ENCODE measurements at places on chromosomes 3 and 15.

DNA sequence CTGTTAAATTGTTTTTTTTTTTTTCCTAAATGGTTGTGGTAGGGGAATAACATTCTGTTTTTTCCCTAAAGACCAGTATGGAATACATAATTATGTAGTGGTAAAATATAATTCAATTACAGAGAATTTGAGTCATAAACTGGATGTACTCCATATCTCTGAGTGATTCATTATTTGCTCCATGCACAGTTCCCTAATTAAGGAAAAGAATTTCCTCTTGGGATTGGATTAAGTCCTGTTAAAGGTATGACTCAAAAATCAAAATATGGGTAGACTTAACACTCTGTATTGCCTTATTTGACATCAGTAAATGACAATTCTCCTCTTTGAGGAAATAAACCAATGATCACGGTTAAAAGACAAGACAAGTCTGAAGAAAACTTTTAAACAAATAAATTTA is 78.0 kb upstream of the KCNH8 start:
- H3K27ac ChIP-seq = no peak overlapping the region
- no peak overlapping the region for H3K4me3 ChIP-seq
- DNase-seq = no peak
- H3K27me3 ChIP-seq = peaks cover 3% of the 10 kb centered on the region
- H3K36me3 ChIP-seq = no peaks in the 10 kb centered on the region

DNA sequence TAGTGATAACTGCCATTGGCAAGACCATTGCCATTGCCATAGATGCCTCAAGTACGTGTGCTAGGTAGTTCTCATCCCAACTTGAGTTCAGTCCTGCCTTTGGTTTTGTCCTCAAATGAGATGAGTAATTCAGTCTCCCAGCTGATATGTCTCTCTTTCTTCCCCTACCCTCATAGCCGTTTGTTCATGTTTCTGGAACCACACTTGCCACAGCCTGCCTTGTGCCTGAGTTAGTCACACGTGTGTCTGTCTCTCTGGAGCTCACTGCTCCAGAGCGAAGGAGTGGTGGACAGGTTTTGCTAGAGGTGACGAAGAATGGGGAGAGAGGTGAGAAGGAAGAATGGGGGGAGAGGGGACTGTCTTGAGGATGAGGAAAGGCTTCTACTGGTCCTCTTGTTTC is 88.0 kb upstream of the IGF1R start:
- no peak overlapping the region for H3K27ac ChIP-seq
- H3K36me3 ChIP-seq = no peaks in the 10 kb centered on the region
- peaks cover 9% of the 10 kb centered on the region for H3K4me1 ChIP-seq
- H3K27me3 ChIP-seq = no peaks in the 10 kb centered on the region
- no peak overlapping the region for H3K4me3 ChIP-seq
- no peak for DNase-seq

DNA sequence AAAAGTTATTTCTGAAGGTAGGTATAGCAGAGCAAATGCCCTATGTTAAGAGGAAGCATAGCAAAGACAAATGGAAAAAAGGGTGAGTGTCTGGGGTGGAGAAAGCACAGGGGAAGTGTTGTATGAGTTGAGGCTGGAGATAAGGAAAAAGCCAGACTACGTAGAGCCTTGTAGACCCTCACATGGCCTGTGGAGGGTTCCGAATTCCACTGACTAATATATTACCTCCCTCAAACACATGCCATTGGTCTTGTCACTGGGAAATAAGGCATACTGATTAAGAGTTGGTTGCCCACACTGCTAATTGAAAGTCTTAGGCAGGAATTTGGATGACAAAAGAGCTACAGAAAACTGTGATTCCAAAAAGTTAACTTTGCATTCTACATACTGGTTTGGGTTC is 65.2 kb downstream of the TRAT1 start:
- H3K36me3 ChIP-seq = no peaks in the 10 kb centered on the region
- H3K4me3 ChIP-seq = no peak overlapping the region
- H3K27me3 ChIP-seq = no peaks in the 10 kb centered on the region

DNA sequence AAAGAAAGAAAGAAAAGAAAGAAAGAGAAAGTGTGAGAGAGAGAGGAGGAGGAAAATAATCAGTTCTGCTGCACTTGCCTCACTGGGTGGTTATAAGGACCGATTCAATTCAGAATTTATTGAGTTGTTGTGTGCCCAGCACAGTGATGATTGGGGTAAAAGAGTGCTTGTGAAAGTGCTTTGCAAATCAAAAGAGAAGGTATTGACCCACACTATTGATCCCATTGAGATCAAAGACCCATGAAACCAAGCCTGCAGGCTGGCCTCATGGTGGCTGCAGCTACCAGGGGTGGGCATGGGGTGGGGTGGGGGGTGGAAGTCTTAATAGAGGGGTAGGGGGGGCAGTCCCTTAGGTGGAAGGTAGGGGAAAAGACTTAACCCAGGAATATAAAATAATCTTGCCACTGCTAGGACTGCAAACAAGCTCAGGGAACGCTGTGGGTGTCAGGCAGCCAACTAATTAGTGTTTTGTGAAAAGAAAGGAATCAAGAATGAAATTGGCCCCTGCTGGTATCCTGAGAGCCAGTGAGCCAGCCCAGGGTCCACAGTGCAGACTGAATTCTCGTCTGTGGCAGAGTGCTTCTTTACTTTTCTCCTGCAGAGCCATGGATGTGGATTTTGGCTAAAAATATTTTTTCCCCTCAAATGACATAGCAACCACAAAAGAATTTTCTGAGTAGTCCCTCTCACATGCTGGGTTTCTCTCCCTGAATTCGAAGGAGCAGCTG is 34.2 kb downstream of the CLEC3B start:
- H3K4me1 ChIP-seq = peaks cover 33% of the 10 kb centered on the region
- no peak overlapping the region for H3K4me3 ChIP-seq
- H3K36me3 ChIP-seq = no peaks in the 10 kb centered on the region
- no peaks in the 10 kb centered on the region for H3K27me3 ChIP-seq

GRCh38 chr15:89836267-89837133 is 21.8 kb upstream of the ANPEP start:
- H3K36me3 ChIP-seq = peaks cover 16% of the 10 kb centered on the region
- peaks cover 2% of the 10 kb centered on the region for H3K4me1 ChIP-seq
- no peak for DNase-seq
- H3K4me3 ChIP-seq = no peak overlapping the region

DNA sequence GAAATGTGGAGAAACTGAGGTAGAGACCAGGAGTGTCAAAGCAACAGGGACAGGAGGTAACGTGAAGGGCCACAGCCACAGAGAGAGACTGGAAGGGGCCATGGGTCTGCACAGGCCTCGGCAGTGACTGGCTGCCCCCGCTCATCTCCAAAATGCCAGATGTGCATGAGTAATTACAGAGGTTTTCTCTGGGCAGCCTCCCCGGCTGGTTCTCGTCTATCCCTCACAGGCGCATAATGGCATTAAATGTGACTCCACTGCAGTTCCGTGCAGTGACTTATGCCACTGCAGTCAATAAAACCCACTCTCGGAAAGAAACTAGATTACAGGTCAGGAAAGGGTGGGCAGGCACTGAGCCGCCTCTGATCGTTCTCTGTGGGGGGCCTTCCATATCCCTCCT is 74.7 kb downstream of the WDR76 start:
- no peak overlapping the region for H3K27ac ChIP-seq
- no peak overlapping the region for H3K4me3 ChIP-seq
- H3K27me3 ChIP-seq = no peaks in the 10 kb centered on the region
- no peak for DNase-seq
- peaks cover 3% of the 10 kb centered on the region for H3K4me1 ChIP-seq
- H3K36me3 ChIP-seq = peaks cover 2% of the 10 kb centered on the region

- H3K27me3 ChIP-seq = peaks cover 13% of the 10 kb centered on the region
- DNase-seq = no peak
- H3K27ac ChIP-seq = peak overlapping the region; percentile 33
These were observed 28.2 kb downstream of the CLEC3B start for GRCh38 chr3:45054196-45054857.

- H3K36me3 ChIP-seq = no peaks in the 10 kb centered on the region
- no peaks in the 10 kb centered on the region for H3K27me3 ChIP-seq
- H3K27ac ChIP-seq = no peak overlapping the region
- H3K4me3 ChIP-seq = no peak overlapping the region
These were observed 299.8 kb upstream of the SOX14 start for GRCh38 chr3:137464341-137464740.

GRCh38 chr3:12336099-12336498 is 47.2 kb downstream of the PPARG start:
- DNase-seq = peak; percentile 51
- H3K4me3 ChIP-seq = peak overlapping the region; percentile 65
- peak overlapping the region; percentile 60 for H3K27ac ChIP-seq
- H3K4me1 ChIP-seq = peaks cover 20% of the 10 kb centered on the region
- no peaks in the 10 kb centered on the region for H3K27me3 ChIP-seq

DNA sequence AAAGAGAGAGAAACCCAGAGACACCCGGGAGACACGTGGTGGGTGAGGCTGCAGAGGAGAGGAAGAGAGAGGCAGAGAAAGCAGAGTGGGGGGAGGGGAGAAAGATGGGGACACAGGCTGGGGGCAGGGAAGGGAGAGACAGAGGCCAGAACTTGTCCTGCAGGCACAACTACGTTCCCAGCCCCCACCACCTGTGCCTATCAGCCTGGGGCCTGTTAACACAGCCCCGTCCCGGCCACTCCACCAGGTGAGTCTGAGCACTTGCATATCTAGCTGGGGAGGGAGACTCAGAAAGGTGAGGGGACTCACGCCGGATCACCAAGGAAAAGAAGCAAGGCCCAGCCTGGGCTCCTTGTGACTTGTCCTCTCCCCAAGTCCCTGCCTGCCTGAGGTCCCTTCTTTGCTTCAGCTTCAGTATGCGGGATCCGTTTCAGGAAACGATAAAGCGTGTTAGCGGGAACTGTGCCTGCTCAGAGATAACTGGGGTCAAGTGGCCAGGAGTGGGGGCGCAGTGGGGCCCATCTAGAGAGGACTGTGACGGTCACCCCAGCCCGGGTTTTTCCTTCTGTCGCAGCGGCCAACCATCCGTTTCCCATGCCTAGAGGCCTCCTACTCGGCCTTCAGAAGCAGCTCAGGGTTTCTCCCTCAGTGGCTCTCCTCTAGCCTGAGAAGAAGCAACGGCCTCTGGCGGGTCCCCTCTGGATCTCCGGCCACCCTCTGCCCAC is 10.3 kb downstream of the LINGO1 start:
- no peaks in the 10 kb centered on the region for H3K4me1 ChIP-seq
- H3K27ac ChIP-seq = no peak overlapping the region
- H3K36me3 ChIP-seq = no peaks in the 10 kb centered on the region
- no peak for DNase-seq
- H3K27me3 ChIP-seq = no peaks in the 10 kb centered on the region
- no peak overlapping the region for H3K4me3 ChIP-seq

DNA sequence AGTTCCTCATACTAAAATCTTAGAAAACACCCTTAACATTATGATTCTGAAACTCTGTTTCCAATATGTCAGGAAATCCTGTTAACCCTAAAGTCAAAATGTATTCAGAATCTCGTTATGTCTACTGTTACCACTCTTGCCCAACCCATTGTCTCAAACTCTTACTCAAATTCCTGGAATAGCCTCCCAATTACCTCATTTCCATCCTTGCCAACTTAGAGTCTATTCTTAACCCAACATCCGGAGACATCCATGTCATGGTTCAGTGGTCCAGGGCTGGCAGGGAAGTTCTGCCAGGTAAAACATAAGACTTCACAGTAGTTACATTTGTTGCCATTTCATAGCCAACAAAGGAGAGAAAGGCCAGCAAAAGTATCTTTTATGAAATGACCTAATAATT is 593.9 kb downstream of the PYDC2 start:
- no peaks in the 10 kb centered on the region for H3K27me3 ChIP-seq
- no peak overlapping the region for H3K4me3 ChIP-seq
- H3K27ac ChIP-seq = no peak overlapping the region
- no peaks in the 10 kb centered on the region for H3K36me3 ChIP-seq
- H3K4me1 ChIP-seq = no peaks in the 10 kb centered on the region

DNA sequence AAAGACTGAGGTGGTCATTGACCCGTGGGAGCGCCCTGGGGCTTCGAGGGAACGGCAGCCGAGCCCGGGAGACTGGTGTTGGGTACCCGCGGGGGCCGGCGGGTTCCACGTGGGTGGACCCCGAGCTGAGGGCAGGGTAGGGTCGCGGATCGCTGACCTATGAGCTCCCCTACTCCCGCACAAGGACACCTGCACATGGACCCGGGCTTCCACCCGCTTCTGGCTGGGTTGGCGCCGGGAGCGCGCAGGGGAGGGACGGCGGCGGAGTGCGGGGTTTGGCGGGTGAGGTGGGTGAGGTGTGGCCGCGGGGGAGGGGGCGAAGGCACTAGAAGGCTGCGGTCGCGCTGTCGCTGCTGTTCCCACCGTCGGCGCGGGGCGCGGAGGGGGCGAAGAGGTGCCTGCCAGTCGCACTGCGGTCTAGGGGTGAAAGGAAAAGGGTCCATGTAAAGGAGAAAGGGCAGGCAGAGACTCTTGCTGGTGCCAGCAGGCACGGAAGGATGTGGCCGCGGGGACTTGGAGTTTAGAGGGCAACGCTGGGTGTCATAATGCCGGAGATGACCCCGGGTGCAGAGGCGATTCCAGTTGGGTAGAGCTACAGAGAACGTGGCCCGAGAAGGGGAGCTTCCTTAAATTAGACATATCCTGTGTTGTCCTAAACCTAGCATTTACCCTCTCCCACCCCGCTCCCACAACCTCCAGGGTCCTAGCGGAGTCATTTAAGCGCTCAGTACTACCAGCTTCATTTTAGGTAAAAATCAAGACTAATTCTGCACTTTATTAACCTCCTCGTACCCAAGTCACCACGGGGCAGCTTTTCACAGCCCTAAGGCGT is 245.9 kb upstream of the TOPAZ1 start:
- H3K27me3 ChIP-seq = peaks cover 83% of the 10 kb centered on the region
- peaks cover 2% of the 10 kb centered on the region for H3K36me3 ChIP-seq
- DNase-seq = no peak
- H3K4me1 ChIP-seq = peaks cover 28% of the 10 kb centered on the region
- peak overlapping the region; percentile 62 for H3K4me3 ChIP-seq

DNA sequence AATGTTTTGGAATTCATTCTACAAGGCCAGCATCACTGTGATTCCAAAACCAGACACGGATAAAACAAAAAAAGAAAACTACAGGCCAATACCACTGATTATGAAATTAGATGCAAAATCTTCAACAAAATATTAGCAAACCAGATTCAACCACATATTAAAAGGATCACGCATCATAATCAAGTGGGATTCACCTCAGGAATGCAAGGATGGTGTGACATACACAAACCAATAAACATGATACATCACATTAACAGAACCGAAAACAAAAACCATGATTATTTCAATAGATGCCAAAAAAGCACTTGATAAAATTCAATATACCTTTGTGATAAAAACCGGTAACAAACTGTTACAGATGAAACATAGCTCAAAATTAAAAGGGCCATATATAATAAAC is 48.9 kb downstream of the DLG1 start:
- H3K36me3 ChIP-seq = peaks cover 68% of the 10 kb centered on the region
- H3K4me3 ChIP-seq = no peak overlapping the region
- no peak for DNase-seq

- DNase-seq = no peak
- H3K36me3 ChIP-seq = peaks cover 69% of the 10 kb centered on the region
- H3K27ac ChIP-seq = no peak overlapping the region
- peaks cover 4% of the 10 kb centered on the region for H3K4me1 ChIP-seq
These were observed 60.1 kb downstream of the SGO1 start for GRCh38 chr3:20125897-20126296.

DNA sequence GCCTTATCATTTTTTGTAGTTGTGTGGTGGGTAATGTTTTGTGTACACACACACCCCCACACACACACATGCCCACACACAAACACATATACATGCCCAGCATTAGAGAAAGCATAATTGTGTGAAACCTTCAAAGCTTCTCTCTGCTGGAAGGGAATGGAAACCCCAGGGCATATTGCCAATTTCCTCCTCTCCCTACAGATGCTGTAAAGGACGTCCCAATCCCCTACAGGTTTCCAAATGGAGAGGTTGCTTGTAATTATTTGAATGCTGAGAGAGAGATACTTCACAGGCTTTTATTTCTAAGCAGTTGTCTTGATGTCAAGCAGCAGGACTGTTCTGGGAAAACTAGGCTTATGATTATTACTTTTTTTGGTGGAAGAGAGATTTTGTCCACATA is 23.0 kb upstream of the CCK start:
- H3K4me3 ChIP-seq = no peak overlapping the region
- H3K27me3 ChIP-seq = no peaks in the 10 kb centered on the region
- DNase-seq = no peak

Data from T-helper 2 cell treated with Interferon-gamma antibody and Interleukin-4, amounts not matched to agents 5 μg/mL and 100 μg/mL, for 36 hours (primary cell).